NCI-H2227 treated with DMSO at 0.1 percent for 48 hours (cell line): ENCODE measurements at places on chromosomes 5 and 9.

DNA sequence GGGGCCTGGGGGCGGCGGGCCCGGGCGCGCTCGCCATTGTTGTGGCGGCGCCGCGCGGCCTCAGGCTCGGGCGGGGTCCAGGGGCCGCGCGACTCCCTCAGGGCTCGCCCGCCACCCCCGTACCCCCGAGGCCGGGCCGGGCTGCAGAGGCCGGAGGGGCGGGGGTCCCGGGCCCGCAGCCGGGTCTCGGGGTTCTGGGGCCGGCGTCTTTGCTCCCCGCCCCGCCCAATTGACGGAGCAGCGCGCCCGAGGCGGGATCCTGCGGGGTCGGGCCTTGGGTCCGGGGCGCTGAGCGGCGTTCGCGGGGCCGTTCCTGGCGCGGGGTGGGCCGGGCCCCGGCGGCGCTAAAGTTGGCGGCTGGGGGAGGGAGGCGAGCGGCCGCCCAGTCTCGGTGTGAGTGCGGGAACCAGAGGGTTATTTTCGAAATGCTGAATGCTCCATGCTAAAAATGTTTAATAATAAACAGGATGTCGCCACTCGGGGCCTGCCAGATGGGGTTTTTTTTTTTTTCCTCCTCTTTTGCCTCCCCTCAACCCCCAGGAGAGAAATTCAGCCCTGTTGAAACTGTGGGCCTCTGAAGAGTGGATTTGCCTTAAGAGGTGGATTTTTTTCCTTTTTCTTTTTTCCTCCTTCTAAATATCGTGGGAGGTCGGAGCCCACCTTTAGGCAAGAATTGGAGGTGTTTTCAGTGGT is 724 bp downstream of the PRRC2B start:
- no peak for DNase-seq

- DNase-seq, result peak; percentile 28
These were observed 54.1 kb downstream of the MAN2A1 start for GRCh38 chr5:109743770-109744212.

GRCh38 chr5:14821100-14821845 is 50.3 kb downstream of the ANKH start:
- no peak for DNase-seq

- DNase-seq, result no peak
These were observed 728.3 kb upstream of the SEMA6A start for GRCh38 chr5:117302949-117303348.

DNA sequence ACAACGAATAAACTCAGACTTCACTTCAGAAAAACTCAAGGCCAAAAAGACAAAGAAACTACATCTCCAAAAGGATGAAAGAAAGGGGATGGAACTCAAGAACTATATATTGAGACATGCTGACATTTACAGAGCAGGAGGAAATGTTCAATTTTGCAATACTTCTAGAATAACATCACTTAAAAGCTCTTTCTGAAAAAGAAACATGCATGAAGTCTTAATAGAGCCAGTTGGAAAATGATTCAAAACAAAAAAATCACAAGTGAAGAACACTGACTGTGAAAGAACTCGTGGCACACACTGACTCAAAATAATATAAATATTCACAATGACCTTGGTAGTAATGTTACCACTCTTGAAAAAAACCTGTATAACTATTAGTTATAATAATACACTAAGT is 267.8 kb upstream of the NREP start:
- DNase-seq, result no peak
